Sigmoid colon (tissue), 7 donors: ENCODE measurements at places on chromosomes 5 and 9.
A peak's percentile ranks its signal among the peaks of the same experiment; 100 is the strongest.

DNA sequence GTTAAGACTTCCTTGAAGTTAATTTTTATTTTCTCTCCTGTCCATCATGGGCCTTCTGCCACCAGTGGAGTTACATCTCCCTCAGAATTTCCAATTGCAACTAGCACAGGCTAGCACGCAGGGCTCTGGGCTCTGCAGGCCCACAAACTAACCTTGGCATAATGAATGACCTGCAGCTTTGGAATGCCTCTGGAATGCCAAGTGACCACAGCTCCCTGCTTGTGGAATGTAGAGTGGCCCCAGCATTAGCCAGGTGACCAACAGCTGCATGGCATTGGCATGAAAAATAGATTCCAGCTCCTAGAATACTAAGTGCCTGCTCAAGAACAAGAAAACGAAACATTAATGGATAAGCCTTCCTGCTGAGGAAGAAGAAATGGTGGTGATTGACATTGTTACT lies 726.1 kb downstream of the BRINP1 start:
- DNase-seq, result no peak

- DNase-seq, result no peak
Observed at GRCh38 chr9:84969084-84969483, 299.6 kb downstream of the NTRK2 start.

- DNase-seq, result no peak
Observed at GRCh38 chr9:34450644-34451043, 7.7 kb downstream of the FAM219A start.

- DNase-seq, result peak; percentile 77
Observed at GRCh38 chr9:127397646-127398274, 791 bp downstream of the SLC2A8 start.

DNA sequence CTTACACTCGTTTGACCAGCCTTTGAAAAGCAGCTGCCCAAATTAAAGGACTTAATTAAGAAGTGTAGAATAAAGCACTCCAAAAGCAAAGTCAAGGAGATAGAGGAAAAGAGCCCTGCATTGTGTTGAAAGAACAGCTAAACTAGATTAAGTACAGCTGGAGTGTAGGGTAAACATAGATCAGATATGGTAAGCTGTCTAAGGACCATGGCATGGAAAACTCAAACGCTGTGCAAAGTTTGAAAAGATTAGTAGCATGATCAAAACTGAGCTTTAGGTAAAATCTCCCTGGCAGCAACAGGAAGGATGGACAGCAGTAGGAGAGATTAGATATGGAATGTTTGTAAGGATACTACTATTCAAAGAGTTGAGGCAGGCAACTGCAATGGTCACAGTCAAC lies 55.4 kb downstream of the BNC2 start:
- DNase-seq, result no peak

DNA sequence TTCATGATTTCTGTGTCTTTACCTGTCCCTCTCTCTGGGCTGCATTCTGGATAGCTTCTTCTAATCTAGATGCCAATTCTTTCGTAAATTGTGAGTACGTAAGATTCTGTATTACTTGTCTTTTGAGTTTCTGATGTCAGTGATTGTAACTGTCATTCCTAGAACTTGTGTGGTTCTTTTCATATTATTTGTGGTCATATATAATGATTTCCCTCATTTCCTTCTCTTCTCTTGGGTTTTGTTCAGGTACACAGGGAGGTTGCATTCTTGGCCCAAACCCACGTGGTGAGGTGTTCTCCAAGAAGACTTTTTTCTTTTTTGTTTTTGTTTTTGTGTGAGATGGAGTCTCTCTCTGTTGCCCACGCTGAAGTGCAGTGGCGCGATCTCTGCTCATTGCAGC lies 13.8 kb downstream of the UGCG start:
- no peak for DNase-seq

GRCh38 chr5:134406390-134406789 lies 5.3 kb downstream of the CDKN2AIPNL start:
- no peak for DNase-seq

GRCh38 chr5:8391911-8392310 lies 523.0 kb downstream of the MTRR start:
- no peak for DNase-seq

DNA sequence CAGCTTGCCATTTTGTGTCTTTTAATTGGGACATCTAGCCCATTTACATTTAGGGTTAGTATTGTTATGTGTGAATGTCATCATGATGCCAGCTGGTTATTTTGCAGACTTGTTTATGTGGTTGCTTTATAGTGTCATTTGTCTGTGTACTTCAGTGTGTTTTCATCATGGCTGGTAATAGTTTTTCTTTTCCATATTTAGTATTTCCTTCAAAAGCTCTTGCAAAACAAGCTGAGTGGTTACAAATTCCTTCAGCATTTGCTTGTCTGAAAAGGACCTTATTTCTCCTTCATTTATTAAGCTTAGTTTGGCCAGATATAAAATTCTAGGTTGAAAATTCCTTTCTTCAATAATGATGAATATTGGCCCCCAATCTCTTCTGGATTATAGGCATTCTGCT lies 28.5 kb upstream of the TNFSF15 start:
- DNase-seq, result no peak

GRCh38 chr5:159341145-159341544 lies 10.9 kb upstream of the IL12B start:
- no peak for DNase-seq

DNA sequence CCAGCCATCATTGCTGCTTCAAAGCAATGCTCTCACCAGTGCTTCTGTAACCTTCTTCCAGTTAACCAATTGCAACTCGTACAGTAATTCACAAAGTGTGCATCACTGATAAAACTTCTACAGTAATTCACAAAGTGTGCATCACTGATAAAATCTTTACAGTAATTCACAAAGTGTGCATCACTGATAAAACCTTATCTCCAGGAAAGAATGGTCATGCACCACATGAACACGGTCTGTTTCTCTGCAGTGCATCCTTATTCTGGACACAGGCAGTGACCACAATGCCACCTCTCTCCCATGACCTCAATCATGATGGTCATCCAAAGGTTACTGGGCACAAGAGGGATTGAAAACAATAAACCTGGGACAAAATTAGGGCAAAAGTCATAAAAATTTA lies 153.6 kb downstream of the TSSK1B start:
- DNase-seq, result no peak

DNA sequence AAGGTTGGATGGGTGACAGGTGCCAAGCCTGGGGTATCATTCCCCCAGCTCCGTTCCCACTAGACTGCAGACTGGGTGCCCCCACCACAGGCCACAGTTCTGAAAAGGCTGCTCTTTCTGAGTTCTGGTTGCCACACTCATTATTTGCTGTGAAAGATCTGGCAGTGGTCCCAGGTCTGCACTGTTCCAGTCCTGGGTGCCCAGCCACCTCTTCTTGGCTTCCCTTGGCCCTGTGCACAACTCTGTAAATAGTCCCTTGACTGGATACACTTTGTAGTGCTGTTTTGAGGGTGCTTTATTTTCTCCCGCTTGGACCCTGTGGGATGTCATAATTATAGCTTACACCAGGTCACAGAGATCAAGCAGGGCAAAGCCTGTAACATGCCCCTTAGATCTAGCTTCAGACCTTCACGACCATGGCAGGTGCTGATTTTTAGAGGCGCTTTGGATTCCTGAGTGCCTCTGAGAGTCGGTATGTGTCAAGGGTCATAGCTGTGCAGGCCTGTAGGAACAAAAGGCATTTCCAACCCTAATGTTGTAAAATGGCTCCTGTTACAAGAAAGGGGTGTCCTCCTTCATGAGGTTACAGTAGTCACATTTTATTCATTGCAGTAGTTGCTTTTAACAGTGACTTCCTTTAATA lies 344.9 kb downstream of the ICE1 start:
- DNase-seq, result no peak

DNA sequence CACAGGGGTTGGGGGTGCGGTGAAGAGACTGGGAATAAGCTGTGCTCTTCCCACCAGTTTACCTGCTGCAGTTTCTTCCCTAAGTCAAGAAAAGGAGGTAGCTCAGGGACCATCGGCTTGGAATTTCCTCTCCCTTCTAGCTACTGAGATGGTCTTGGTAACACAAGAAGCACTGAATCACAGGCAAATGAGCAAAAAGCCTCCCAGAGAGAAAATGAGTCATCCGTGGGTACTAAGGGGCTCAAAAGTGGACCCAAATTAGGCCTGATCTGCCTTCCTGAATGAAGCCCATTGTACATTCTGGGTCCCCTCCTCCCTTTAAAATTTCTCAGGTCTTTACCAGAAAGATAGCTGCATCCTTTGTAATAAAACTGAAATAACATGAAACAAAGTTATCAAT lies 49.9 kb downstream of the PTPN3 start:
- no peak for DNase-seq

GRCh38 chr9:83431101-83432060 lies 106.8 kb downstream of the FRMD3 start:
- DNase-seq, result no peak

- peak; percentile 61 for DNase-seq
Observed at GRCh38 chr9:125889476-125890419, 142.6 kb downstream of the PBX3 start.

DNA sequence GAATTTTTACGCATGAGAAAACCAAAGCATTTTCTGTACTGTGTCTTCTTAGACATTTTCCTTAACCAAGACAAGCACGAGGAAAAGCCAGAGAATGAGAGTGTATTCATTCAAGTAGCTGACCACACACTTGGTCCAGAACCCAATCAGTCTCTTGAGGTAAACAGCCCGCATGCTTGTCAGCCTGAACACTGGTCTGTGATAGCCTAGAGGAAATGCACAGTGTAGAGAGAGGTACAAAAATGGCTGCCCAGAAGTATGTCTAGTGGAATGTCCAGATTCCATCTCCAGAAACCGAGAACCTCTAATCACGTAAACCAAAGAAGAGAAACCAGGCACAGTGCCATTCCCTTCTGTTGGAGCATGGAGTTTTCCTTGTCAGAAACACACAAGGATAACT lies 80.0 kb upstream of the SNX2 start:
- DNase-seq, result no peak

GRCh38 chr5:150301170-150301505 lies 1.6 kb downstream of the ARSI start:
- no peak for DNase-seq

GRCh38 chr5:144583541-144584449 lies 413.1 kb downstream of the KCTD16 start:
- DNase-seq, result no peak

DNA sequence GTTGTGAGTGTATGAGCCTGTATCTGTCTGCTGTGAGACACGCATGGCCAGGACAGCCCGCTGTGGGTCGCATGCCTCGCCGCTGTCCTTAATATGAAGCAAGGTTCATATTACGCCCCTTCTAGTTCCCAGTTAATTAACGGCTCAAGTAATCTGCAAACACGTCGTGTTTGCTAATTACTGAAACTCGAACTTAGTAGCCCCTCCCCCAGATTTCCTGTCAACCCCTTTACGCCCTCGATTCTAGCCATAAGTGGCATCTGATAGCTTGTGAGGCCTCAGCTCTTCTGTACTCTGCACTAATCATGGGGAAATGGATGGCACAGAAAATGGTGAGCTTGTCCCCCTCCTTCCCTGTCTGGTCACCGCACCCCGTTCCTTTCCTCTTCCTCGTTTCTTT lies 116.9 kb upstream of the OTULINL start:
- no peak for DNase-seq

- DNase-seq, result no peak
Observed at GRCh38 chr5:39197556-39197955, 21.8 kb downstream of the FYB1 start.

DNA sequence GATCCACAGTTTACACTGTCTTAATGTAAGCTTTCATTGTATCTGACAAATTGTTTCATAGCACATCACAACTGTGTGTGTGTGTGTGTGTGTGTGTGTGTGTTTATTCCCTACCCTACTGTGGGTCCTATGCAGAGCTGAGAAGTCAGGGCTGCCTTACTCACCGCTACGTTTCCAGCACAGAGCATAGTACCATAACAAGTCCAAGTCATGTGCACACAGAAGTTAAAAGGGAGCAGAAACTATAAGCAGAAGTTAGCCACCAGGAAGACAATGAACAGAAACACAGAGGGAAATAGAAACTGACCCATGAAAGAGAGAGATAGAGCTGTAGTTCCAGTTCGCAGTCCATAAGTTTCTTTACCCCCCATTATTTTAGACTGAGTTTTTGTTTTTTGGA lies 38.2 kb upstream of the DMXL1 start:
- DNase-seq, result no peak

DNA sequence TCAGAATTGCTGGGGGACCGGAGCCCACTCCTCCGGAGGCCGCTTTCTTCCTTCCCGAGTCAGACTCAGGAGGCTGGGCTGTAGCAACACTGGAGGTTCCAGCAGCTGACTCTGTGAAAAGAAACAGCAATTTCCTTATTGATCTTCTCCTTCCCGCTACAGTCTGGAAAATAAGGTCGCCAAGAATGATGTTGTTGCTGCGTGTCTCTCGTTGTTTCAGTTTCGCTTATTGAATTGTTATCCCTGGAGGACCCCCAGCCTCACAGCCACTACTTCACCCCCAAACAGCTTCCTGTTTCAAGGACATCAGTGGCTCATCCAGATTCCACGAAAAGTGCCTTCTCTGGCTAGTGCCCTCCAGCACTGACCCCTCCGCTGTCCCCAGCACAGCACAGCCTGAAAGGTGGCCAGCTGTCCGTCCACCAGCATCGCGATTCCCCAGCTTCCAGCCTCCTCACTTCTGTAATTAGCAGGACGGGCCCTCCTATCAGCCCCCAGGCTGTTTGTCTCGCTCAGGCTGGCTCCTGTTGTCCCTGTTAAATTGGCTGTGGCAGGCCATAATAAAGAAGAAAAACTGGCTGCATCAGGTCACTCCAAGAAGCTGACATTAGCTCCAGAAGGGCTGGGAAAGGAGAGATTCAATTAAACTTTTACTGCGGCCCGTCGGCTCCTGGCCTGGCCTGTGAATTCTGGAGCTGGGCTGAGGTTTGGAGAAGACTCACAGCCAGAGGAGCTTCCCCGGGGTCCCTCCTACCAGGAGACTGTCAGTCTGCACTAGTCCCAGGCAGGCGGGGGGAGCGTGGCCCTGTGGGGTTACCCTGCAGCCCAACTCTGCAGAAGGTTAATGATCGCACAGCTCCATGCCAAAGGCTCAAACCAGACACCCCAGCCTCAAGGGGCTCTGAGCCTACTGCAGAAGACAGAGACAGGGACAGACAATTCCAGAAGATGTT lies 40.5 kb downstream of the OLFM1 start:
- no peak for DNase-seq

DNA sequence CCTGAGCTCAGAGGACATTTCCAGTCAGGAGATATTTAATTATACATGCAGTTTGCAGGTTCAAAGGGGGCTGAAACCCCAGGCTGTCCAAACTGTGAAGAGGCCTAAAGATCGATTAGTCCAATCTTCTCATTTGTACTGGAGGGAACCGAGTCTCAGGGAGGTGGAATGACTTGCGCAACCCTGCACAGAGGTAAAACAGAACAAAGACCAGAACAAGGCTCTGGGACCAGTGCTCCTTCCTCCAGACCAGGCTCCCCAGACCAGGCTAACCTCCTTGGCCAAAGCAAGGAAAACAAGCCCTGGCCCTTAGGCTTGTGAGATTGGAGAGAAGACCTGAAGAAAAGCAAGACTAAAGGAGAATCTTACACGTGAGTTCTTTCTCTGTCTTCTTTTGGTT lies 120.8 kb downstream of the ENC1 start:
- no peak for DNase-seq

- DNase-seq, result no peak
Observed at GRCh38 chr9:110089681-110090370, 118.1 kb downstream of the C9orf152 start.

GRCh38 chr9:110672873-110673510 lies 4.4 kb downstream of the MUSK start:
- DNase-seq, result no peak
